Stimulated activated CD4-positive, alpha-beta T cell treated with anti-CD3 and anti-CD28 coated beads, TNF-alpha, amount 100 ng/mL, for 1 hour (primary cell): ENCODE measurements at places on chromosomes 12 and 14.

DNA sequence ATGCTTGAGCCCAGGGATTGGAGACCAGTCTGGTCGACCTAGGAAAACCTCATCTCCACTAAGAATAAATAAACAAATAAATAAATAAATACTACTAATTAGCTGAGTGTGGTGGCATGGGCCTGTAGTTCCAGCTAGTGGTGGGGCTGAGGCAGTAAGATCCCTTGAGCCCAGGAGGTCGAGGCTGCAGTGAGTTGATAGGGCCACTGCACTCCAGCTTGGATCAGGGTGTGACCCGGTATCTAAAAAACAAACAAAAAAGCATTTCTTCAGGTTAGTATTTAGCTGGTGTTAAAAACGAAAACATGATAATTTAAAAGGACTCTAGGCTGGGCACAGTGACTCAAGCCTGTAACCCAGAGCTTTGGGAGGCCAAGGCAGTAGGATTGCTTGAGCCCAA lies 1.2 kb upstream of the FGD4 start:
- DNase-seq, result no peak

- no peak for DNase-seq
These were observed 5.0 kb downstream of the HNRNPC start for GRCh38 chr14:21264025-21264801.

GRCh38 chr14:49381778-49382177 lies 204.4 kb downstream of the RPS29 start:
- DNase-seq, result no peak

DNA sequence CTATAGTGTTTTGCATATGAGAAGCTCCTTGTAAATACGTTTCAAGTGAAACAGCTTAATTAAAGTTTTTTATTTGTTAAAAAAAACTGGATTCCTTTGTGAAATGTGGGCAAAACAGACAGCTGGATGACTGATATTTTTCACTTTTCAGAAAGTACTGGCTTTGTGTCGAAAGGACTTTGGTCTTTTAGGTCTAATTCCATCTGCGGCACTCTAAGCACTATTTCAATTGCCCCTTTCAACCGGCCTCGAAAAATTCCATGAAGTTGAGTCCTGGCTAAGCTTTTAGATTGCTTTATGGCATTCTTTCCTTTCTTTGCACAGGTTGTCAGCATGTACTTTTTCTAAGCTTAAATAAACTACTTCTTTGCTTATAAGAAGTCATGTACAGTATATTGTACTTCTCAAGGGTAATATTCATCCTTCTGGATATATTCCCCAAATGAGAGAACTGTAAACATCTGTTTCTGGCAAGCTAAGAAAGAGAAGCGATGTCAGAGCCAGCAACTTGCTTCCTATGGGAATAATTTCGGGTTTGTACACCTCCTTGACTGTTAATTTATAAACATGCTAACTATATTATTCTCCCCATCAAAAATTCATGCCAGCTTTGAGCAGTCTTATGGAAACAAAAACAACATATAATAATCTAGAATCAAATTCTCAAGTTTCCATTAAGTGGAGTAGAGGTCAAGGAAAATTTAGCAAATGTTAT lies 611.3 kb downstream of the ETNK1 start:
- DNase-seq, result no peak

- peak; percentile 59 for DNase-seq
These were observed 39.9 kb downstream of the PRPF40B start for GRCh38 chr12:49662998-49663843.

DNA sequence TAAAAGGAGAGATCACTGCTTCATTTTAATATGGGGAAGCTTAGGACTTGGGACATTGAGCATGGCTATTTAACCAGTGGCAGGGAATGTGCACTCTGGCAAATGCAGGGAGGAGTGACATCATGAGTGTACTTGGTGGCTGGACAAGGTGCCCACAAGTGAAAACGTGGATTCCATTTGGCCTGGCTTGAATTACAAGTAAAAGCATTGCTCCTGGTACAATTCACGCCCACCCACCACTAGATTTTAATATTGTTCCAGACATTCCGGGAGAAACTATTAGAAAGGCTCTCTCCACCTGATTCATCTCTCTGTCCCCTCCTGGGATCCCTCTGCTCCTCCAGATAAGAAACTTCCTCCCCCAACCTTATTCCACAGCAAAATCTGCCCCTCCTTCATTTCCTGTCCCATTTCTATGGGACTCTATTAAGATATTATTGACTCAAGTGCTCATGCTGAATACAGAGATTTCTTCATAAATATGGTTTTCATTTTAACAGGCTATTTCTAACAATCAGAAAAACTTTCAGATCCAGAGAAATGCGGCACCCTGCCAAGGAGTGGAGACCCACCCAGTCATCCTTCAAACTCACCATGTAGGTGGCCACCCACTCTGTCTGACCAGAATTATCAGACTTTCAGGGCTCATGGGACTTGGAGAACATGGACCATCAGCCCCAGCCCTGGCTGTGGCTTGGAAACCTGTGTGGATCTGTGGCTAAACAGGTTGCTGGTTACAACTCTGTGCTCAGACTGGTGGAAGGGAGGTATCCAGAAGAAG lies 43.2 kb downstream of the SSPN start:
- DNase-seq, result no peak

DNA sequence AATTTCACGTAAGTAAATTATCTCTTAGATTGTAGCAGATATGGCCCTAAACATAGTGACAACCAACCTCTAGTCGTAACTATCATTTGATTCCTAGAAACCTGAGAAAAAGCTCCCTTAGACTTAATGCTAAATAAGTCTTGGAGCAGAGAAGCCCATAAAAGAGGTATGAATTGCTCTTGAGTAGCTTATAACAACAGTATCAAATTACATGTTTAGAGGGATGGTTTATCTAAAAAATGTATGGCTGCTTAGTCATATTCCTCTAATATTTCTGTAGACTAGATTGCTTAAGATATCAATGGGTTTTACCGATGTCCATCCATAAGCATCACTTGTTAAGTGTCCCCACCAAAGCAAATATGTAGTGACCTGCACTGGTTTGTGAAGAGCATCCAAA lies 259.7 kb downstream of the NELL2 start:
- no peak for DNase-seq

DNA sequence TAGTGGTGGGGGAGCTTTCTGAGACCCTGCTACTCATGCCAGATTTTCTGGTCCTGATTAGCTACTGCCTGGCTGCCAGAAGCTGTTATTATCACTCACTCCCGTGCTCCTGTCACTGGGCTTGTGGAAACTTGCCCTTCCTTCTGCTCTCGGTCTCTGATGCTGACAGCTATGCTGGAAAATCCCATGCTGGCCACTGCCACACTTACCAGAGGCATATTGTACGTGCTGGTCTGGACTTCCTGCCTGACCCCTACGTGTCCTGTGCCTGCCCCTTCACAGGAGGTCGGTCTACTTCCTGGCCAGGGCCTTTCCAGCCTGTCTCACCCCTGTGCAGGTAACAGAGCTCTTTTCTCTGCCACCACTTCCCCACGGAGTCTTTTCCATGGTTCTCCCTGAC lies 149.4 kb upstream of the PLEKHG7 start:
- no peak for DNase-seq

DNA sequence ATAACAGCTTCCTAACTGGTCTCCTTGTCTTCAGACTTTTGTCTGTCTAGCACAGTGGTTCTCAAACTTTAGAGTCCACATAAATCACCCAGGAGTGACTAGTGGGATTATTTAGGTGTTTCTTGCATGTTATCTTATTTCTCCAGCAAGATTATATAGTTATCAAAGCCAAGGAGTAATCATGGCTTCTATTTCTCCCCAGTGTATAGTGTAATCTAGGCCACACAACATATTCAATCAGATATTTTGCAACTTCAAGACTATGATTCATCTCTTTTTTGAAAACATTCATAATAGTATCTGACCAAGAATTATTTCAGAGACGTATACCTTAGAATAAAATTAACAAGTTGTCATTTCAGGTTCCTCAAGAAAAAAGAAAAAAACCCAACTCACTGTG lies 131.9 kb downstream of the CEP83 start:
- DNase-seq, result no peak

GRCh38 chr12:45183246-45183645 lies 32.6 kb upstream of the ANO6 start:
- DNase-seq, result no peak

DNA sequence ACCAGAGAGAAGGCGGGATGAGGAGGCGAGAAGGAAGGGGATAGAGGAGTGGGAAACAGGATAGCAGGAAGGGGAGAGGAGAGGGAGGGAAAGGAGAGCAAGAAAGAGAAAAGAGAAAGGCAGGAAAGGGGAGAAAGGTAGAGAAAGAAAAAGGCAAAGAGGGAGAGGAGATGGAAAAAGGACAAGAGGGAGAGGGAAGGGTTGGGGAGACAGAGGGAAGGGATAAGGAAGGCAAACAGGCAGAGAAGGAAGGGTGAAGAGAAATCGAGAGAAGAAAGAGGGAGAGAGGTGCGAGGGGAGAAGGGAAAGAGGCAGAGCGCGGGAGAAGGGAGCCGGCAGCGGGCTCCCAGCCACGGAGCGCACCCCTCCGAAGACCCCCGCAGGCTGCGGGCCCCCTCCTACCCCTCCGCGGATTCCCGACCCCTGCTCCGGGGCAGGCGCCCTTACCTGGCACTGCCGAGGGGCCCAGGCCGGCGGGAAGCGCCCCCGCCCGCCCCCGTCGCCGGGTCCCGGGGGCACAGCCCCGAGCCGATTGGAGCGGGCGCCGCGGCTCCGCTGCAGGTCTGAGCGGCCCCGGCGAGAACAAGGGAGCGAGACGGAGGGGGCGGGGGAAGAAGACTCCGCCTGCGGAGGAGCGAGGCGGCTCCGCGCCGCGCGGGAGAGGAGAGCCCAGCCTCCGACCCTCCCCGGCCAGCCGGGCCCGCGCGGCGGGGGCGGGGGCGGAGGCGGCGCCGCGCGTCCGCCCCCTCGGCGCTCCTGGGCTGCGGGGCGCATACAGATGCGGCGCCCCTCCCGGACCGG lies at the start of gene CDH24:
Gene CDH24 (minus strand): TSS at position 565 of the 801 bp plus-strand sequence. CDS start 1,787 bp downstream, outside the sequence.
- DNase-seq, result peak; percentile 32

GRCh38 chr12:71195338-71195896 lies 37.6 kb upstream of the TSPAN8 start:
- no peak for DNase-seq

DNA sequence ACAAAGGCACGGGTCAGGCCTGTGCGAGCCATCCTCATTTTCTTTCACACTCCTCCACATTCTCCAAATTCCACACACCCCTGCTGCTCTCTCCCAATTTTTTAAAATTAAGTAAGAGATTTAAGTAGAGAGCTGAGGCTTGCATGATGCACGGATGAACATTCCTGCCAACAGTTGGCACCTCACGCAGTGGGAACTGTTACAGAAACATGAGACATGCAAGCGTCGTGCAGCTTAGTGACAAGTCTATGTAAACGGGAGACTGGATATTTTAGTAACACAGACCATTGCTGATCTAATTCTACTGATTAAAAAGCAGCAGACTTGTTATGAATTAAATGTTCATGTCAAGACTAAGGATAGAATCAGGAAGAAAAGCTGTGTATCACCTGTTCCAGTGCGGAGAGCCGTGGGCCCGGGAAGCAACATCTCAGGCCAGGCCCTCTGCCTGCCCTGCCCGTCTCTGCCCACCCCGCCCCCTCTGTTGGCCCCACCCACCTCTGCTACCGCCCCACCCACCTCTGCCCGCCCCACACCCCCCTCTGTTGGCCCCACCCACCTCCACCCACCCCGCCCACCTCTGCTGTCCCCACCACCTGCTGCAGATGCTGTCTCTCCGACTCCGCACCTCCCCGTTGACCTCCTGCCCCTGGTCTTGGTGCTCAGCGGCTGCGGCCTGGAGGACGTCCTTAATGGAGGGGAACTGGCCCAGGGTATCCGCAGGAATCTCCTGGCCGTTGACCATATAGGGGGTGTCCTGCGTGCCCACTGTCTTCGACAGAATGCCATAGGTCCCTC lies 21.2 kb downstream of the GOLGA3 start:
- DNase-seq, result no peak

DNA sequence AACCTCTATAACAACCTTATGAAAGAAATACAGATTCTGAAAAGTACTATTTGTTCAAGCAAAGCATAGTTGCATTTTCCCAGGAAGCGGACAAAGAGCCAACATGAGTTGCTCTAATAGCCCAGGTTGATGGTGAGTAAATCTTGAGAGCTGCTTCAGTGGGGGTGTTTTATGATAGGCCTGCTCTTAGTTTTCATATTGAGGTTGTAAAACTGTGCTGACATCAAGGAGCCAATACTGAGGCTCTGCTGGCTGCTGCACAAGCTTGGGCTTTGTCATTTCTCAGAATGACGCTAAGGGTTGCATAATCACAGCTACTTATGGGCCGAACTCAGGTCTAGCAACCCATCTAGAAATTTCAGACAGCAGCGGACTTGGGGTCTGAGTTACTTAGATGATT lies 11.5 kb downstream of the TBC1D30 start:
- DNase-seq, result no peak

DNA sequence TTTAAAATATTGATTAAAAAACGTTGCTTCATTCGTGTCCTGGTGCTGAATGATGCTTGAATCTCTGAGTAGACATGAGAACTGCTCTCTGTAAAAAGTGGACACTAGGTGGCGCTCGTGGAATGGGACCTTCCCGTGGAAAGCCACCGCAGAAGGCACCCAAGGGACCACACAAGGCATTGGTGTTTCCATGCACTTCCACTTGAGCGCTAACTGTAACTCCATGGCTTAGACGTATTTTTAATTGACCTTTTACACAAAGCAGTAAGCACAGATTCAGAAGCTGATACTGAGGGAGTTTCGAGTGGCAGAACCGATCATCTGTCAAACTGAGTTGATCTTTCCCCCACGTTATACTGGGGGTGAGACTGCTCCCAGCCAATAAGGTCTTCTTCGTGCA lies 135.3 kb downstream of the PRKCH start:
- DNase-seq, result peak; percentile 67

GRCh38 chr14:96088911-96089310 lies 49.7 kb downstream of the C14orf132 start:
- no peak for DNase-seq

GRCh38 chr14:36519431-36520321 lies at the start of gene NKX2-1:
NKX2-1 (minus strand) TSS chr14:36520232; CDS start chr14:36520129, 103 bp downstream.
- DNase-seq, result no peak

GRCh38 chr14:53411125-53411524 lies 258.0 kb upstream of the DDHD1 start:
- DNase-seq, result no peak

- DNase-seq, result no peak
These were observed 93.1 kb downstream of the DDHD1 start for GRCh38 chr14:53060046-53060445.

GRCh38 chr12:41932470-41932991 lies 212.1 kb downstream of the GXYLT1 start:
- DNase-seq, result no peak

DNA sequence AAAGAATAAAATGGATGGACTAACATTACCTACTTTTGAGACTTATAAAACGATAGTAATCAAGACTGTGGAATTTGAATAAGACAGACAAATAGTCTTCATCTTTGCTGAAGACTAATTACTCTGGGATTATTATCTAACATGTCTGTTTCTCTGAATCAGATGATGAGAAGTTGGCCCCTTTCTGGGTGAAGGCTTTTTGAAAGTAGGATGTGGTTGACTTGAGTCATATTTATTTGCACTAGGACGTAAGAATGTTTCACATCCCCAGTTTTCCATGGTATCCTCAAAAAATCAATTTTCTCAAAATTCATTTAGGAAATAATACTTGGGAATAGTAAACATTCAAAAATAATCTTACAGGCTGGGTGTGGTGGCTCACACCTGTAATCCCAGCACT lies 31.8 kb downstream of the PKP2 start:
- no peak for DNase-seq
